ENCODE measurements at places on chromosomes 5 and 9.

GRCh38 chr5:32461441-32462120, 17.0 kb upstream of the ZFR start:
- DNase-seq, result no peak

DNA sequence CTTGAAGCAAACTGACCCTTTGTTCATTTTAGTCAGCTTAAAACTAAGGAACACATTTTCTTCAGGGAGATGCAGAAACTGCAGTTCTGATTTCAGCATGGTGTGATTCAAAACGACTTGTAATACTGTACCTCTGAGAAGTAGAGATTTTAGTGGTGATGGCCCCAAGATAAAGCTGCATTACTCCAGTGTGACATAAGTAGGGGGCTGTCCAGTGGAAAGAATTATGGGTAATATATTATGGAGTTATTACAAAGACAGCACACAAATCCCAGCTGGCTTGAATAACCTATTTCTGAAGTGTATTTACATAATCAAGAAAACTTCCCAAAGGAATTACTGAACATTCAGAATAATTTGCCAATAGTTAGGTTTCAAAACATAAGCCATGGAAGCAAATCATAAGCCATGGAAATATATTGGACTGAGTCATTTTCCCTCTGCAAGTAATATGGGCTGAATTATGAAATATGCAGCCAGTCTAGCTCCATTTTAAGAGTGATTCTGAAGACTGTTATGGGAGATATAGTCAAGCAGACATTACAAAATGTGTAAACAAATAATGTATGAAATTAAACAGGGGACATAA, 133.7 kb upstream of the FBXL17 start:
- DNase-seq, result no peak

- DNase-seq, result no peak
Observed at GRCh38 chr5:158383486-158383885, 524.5 kb upstream of the CLINT1 start.

DNA sequence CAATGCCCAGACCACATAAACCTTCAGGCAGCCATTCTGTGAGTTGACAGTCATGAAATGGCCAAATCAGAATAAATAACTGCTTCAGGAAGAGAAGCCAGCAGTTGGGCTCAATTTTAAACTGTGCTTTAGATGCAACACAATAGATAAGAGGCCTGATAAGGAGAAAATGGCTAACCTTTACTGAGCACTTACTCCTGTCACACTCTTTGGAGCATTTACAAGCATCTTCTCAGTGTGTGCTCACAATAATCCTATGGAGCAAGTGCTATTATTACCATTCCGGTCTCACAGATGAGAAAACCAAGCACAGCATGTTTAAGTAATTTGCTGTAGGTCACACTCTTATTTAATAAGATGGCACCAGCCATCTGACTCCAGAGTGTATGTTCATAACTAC, 11.5 kb upstream of the SH3RF2 start:
- no peak for DNase-seq

GRCh38 chr9:17480966-17481365, 97.9 kb upstream of the SH3GL2 start:
- no peak for DNase-seq

DNA sequence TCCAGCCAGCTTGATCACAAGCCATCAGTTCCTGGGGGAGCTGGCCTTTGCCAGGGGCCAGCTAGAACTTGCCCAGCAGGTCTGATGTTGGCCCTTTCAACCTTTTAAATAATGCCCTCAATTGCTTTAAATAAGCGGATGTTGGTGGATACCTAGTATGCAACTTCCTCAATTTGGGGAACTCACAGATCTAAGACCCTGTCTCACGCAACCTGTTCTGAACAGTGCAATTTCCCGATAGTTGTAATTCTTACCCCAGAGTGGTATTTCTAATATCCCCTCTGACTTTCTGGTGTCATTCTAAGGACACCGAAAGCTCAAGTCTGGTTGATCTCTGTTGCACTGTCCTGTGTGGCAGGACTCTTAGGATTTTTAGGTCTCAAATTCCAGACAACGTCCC, 23.1 kb downstream of the GALNT12 start:
- DNase-seq, result no peak

DNA sequence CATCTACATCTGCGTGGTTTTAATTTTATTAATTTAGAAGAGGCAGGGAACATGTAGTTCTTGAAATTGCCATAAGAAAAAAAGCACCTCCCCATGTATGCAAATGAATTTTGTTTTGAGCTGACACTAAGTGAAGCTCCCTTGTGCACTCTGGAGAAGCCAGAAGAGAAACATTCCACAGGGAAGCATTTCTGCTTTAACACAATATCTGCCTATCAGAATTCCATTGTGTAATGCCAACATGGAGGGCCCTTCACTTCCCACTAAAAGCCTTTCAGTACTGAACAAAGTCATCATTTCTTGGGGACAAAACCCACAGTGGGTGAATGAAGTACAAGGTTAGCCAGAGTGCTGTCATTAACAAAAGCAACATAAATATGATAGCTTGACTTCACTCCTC, 59.7 kb downstream of the PRELID2 start:
- no peak for DNase-seq

DNA sequence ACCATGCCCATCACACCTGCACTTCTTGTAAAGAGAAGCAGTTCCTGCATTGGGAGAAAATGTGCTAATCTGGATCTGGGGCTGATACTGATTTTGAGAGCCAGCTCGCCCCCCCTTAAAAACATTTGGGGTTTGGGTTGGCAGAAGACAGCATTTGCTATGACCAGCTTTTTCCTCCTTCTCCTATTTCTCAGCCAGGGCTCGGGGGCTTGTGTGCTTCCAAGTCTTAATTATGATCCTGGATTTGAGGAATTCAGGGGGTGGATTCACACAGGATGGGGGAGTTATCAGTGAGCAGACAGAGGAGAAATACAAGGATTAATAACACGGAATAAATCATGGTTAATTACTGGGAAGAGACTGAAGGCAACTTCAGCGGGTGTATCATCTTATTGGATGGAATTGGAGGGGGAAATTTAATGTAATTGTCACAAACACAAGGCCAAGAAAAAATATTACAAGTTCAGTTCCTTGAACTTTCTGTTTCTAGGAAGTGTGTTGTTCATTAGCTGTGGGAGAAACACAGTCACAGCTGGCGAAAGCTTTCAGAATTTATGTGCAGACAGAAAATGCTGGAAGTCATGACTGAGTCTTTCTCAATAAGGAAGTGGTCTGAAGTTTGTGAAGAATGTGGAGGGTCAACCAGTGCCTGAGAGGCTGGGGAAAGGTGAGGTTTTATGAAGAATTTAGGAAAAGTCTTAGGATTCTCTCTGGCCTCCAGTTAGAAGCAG, 15.3 kb downstream of the C9orf152 start:
- DNase-seq, result no peak

DNA sequence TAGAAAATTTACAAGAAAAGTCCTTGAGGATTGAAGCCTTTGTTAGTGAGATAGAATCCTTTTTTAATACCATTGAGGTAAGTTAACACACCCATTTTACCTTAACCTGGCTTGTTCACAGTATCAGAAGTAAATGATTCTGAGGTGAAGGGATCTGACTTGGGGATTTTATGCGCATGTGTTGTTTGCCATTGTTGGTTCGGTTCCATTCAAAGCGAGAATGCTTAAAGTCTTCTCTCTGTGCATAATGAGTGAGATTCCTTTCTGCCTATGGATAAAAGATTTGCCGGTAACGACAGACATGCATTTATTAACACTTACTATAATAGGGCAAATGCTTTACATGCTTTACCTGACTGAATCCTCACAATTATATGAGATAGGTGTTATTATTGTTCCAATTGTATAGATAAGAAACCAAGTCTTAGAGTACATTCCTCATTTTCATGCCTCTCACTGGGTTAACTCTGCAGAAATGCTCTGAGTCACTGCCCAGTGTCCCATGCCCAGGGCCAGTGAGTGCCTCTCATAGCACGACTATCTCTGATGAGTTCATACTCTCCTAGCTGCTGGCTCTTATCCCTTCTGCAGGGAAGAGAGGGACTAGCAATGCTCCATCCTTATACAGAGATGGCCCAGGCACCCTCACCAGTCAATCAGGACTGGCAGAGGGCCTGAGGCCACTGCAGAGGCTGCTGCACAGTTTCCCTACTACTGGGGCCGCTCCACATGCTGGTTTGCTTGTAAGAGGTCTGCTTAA, 54.4 kb downstream of the CMYA5 start:
- DNase-seq, result no peak

GRCh38 chr5:134543820-134544614, 18.5 kb downstream of the JADE2 start:
- DNase-seq, result no peak

DNA sequence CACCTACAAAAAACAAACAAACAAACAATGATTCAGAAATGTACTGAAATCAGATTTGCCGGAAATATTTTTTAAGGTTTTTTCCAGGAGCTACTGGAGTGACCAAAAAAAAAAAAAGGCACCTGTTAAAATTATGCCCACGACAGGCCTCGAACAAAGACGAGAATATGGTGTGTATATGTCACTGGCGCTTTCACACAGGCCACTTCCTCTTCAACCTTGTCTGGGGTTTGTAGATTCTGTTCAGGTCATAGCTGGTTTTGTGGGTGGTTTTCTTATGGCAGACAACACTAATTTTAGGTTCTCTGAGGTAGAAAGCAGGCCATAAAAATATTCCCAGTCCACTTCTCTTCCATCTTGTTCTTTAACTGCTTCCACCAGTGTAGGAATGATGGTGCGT, 7.0 kb downstream of the NDUFB6 start:
- DNase-seq, result no peak

- no peak for DNase-seq
Observed at GRCh38 chr9:79741381-79741780, 169.6 kb downstream of the TLE4 start.

DNA sequence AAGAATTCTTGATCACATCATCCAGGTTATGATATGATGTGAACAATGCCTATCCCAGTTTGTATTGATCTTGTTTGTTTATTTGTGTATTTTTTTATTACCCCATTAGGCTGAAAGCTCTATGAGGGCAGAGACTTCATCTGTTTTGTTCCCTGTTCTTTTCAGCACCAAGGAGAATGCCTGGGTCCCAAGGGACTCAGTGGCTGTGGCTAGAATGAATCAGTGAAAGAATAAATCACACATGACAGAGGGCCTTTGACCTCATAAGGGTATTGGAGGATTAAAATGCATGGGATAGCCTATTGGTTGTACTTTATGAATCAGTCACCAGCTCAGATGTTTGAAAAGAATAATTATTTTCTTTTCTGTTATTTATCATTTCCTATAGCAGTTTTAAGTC, 292.2 kb downstream of the GAS1 start:
- no peak for DNase-seq

GRCh38 chr5:41336471-41336870, 123.1 kb upstream of the C6 start:
- DNase-seq, result no peak

- DNase-seq, result no peak
Observed at GRCh38 chr5:61816585-61817450, 484.8 kb downstream of the ZSWIM6 start.

- DNase-seq, result no peak
Observed at GRCh38 chr5:54610197-54610944, 92.8 kb downstream of the SNX18 start.

DNA sequence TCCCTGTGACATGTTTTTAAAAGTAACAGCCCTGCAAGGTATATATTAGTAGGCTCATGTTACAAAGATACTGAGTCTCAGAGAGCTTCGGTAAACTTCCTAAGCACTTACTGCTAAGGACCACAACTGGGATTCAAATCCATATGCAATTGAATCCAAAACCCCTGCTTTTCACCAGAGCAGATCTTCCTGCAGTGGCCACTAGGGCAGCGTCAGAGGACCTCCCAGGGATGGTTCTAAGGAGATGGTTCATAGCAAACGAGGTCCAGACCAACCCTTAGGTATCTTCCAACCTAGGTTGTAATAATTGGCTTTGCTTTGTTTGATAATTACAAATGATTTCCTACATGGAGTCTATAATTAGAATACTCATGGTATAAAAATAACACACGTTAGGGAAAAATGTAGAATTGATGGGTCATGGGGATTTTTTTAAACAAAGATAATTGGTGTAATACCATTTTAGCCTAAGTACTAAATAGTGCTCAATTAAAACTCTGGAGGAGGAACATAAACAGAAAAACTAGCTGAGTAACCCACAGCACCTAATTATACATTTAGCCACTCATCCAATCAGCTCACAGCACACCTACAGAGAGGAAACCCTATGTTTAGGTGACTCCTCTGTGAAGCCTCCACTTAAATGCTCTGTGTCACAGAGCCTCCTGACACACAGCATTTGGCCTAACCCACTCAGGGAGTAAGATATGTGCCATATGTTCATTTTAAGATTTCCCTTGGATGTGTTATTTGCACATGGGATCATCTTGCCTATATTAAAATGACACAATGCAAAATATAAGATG, 10.0 kb upstream of the CAST start:
- DNase-seq, result no peak

GRCh38 chr5:61020415-61020814, 75.4 kb downstream of the NDUFAF2 start:
- no peak for DNase-seq

DNA sequence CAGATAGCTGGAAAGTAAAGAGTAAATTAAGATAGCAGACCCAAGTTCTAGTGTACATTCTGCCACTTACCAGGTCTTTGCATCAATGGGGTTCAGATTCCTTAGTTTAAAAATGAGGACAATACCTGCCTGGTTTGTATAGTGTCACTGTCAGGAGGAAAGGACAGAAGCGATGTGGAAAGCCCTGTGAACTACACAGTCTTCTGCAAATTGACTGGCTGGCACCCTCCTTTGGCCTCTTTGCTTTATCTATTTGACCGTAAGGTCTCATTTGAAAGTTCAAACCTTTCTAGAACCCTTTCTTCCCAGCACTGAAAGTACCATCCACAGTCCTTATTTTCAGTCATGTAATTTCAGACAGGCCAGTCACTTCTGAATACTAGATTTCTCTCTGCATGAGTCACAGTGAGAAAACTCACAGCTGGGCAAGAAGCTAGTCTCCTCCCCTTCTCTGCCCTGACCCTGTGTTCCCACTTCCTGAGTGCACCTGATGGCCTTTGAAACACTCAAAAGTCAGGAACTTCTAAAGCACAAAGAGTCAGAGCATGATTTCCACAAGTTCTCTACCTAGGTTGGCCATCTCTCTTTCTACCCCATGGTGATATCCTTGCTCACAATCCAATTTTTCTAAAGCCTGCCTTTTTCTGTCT, 91.3 kb upstream of the RASEF start:
- no peak for DNase-seq

DNA sequence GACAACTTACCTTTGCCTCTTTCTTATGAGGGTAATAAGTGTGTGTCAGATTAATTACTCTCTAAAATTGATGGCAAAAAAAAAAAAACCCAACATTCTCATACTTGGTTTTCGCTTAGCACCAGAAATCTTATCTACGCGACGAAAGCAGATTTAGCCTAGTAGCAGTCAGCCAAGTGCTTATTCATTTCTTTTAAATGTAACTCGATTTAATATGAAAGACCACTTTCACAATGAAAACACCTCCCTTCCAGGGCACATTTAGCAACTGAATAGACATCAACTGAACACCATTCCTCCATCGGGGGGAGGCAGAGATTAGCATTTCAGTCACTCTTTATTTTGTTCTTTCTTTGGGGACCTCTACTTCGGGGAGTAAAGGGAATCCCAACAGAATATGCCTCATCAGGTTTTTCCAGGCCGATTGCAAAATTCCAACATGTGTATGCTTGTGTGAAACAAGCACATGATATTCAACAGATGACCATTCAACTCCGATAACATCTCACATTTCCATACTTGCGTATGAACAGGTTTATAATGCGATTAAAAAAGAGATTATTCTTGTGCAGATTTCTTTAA, 124.1 kb upstream of the RETREG1 start:
- no peak for DNase-seq

GRCh38 chr9:131963072-131964030, 116.3 kb downstream of the MED27 start:
- DNase-seq, result no peak

All from DMS79 (cell line).